ENCODE measurements at places on chromosomes 16 and 17.

- no peak for DNase-seq
Measured at GRCh38 chr17:75240394-75241142, 20.8 kb downstream of the GGA3 start.

DNA sequence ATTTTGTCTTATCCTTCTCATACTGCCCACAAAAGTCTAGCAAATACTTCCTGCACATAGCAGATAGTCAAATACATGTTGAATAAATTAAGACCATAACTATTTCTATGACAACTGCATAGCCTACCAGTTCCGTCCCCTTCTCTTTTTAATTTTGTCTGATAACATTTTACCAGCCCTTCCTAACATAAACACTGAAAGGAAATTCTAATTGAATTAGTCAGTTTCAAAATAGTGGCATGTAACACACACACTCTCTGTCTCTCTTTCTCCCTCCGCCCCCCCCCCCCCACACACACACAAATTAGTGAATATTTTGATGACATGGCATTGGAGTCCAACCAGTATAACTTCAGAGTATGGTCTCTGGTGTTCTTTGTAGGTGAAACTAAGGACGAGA, 41.8 kb downstream of the TNRC6C start:
- DNase-seq, result peak; percentile 48

DNA sequence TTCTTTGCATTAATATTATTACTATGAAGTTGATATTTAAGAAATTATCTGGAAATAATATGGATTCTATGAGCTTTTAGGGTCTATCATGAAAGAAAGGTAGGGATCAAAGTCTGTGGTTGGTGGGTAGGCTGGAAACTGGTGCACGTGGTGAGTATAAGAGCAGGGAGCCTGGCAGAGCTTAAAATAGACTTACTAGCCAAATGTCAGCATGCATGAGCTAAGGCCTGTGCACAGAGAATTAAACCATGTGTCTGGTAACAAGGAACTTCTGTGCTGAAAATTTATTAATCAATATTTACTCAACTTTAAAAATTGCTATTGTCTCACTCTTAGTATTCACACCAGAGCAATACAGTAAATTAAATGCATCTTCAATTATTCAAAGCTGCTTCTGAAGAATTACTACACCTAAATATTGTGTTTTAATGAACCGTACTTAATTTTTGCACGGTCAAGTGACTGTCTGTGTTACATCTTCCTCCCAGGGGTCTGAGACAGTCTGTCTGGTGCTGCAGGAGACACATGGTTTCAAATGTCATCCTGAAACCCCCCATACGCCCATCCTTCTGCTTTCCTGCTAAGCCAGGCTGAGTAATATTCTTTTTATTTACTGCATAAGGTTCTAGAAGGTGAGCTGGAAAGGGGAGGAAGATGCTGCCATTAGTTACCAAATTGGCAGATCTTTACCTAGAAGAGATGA, 161.0 kb upstream of the NLRP1 start:
- DNase-seq, result no peak

DNA sequence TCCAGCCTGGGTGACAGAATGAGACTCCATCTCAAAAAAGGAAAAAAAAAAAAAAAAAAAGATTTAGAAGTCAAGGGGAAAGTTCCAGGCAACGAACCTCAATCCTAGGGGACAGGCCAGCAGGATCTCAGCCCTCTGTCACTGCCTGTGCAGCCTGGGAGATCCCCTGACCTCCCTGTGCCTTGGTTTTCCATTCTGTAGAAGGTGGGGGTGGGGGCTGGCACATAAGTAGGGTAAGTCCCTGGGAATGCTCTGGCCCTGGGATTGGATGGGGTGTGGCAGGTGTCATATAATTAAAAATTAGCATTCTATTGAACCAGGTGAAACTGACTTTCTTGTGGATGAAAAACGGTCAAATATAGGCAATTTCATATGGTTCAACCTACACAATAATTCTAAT, 90.5 kb downstream of the C16orf78 start:
- DNase-seq, result no peak

DNA sequence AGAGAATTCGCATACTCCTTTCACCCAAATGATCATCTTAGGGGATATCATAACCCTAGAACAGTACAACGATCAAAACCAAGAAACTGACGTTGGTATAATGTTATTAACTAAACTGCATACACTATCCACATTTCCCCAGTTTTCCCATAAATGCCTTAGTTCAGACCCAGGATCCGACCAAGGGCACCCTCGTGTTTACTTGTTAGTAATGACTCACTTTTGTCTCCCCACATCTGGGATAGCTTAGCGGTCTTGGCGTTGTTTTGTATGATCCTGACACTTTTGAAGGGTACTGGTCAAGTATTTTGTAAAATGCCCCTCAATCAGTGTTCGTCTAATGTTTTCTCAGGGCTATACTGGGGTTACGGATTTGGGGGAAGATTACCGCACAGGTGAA, 8.0 kb downstream of the HS3ST3A1 start:
- DNase-seq, result no peak

GRCh38 chr17:75835654-75835987, 8.6 kb downstream of the UNC13D start:
- no peak for DNase-seq

DNA sequence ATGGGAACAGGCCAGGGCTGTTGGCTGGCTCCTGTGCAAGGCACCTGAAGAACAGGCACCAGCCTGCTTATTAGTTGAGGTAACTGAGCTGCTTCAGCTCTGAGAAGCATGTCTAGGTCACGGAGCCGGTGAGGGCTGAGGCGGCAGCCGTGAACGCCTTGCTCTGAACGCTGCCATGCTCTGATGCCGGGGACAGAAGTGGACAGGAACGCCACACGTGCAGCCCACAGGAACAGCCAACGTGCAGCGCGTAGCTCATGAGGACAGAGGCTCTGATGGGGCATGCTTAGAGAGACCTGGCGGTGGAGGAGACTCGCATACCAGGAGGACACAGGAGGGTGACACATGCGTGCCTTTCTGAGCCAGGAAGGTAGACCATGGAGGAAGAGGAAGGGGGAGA, 25.6 kb downstream of the USP22 start:
- DNase-seq, result no peak

DNA sequence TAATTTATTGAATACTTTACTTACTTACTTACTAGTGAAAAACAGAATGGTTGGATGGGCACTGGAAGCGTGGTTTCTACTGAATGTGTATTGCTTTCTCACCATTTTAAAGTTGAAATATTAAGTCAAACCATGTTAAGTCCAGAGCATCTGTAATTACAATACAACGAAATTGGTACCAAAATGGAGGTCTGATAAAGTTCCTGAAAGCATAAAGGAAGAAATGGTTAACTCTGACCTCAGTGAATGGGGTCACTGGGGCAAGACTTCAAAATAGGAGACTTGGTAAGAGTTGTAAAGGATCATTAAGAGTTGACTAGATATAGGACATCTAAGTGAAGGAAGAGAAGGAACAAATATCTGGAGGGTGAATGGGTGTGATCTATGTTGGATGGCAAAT, 237.1 kb downstream of the MAF start:
- DNase-seq, result no peak

DNA sequence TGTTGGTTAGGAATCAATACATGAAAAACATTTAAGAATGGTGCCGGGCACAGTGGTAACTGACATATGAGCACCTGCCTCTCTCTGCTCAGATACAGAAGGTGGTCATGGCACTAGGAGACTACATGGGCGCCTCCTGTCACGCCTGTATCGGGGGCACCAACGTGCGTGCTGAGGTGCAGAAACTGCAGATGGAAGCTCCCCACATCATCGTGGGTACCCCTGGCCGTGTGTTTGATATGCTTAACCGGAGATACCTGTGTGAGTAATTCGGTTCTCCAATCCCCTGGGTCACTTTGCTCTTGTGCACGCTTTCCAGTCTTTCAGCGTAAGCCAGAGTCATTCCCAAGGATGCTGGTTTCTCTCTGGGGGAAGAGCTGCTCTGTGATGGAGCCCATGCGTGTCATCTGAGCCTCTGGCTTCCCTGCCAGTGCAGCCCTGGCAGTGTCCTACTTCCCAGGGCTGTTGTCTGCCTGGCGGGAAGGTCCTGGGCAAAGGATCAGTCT, 3.0 kb upstream of the CD68 start:
- DNase-seq, result no peak

DNA sequence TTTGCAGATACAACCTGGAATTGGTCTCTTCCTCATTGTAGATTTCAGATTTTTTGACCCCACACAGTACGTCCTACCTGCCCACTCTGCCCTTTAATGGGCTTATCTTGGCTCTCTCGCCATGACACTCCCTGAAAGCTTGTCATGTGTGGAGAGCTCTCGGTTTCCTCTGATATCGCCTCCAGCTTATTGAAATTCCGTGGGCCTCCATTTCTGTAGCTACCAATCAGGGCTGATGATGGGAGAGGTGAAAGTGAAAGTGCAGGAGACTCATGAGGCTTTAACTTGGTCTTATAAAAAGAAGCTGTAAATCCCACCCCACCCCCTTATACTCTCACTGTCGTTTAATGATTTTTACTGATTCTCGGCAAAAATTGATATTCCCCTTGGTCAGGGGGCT, 17.7 kb downstream of the HOXB1 start:
- no peak for DNase-seq

DNA sequence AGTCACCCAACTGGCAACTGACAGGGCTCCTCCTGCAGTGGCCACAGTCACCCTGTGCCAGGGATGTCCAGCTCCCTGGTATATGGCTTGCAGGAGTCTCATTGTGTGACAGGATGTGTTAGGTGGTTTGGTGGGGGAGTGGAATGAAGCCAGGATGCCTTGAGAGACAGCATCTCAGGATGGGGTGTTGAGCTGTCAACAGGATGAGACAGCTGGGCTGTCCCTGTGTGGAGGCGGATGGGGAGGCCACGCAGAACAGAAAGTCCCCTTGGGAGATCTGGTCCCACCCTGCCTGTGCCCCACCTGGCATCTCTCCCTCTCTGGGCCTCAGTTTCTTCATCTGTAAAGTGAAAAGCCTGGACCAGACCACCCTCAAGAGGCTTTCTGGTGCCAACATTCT, 9.5 kb upstream of the ZNF469 start:
- DNase-seq, result no peak

DNA sequence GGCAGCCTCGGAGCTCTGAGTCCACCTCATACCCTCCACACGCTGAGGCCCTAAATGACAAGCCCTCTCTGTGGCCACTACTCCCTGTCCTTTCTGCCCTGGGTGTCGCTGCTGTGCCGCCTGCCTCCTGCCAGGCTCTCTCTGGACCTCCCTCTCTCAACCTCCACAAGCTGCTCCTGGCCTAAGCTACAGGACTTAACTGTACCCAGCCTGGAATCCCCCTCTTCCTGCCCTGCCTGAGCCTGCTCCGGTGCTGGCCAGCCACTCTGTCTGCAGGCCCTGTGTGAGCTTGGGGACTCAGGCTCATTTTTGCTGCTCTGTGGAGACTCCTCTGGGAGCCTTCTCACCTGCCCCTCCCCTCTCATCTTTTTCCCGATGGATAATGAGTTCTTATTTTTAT, 21.5 kb downstream of the IFT140 start:
- DNase-seq, result no peak

- DNase-seq, result no peak
Measured at GRCh38 chr17:67044016-67044772, at the start of gene CACNG1. Gene CACNG1 (plus strand): TSS chr17:67044554. CDS start chr17:67044661, 107 bp downstream.

GRCh38 chr16:82083710-82084353, 48.8 kb downstream of the HSD17B2 start:
- no peak for DNase-seq

- no peak for DNase-seq
Measured at GRCh38 chr17:42817866-42818265, 6.2 kb downstream of the BECN1 start.

GRCh38 chr17:30831257-30831656, 509 bp upstream of the ATAD5 start:
- no peak for DNase-seq

GRCh38 chr16:51577621-51578303, 426.7 kb upstream of the SALL1 start:
- no peak for DNase-seq

DNA sequence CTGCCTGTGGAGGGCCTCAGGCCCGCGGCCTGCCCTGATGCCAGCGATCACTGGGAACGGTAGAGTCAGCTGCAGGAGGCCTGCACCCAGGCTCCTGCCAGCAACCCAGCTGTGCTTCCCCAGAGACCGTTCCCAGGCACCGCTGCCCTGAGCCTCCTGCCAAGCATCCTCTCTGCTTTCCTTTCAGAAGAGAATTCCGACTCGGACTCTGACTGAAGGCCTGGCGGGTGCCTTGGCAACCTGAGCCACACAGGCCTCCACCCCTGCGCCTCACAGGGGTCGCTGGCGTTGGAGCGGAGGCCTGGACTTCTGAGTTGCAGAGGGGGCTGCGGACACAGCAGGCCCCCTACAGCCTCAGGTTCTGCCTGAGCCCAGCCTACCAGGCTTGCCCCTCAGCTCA, 7.9 kb downstream of the CMTM3 start:
- no peak for DNase-seq

- DNase-seq, result no peak
Measured at GRCh38 chr17:13592427-13592826, 9.3 kb downstream of the HS3ST3A1 start.

GRCh38 chr16:25317732-25318316, 60.2 kb upstream of the ZKSCAN2 start:
- no peak for DNase-seq

- DNase-seq, result no peak
Measured at GRCh38 chr17:63966646-63967264, 6.0 kb downstream of the SCN4A start.

DNA sequence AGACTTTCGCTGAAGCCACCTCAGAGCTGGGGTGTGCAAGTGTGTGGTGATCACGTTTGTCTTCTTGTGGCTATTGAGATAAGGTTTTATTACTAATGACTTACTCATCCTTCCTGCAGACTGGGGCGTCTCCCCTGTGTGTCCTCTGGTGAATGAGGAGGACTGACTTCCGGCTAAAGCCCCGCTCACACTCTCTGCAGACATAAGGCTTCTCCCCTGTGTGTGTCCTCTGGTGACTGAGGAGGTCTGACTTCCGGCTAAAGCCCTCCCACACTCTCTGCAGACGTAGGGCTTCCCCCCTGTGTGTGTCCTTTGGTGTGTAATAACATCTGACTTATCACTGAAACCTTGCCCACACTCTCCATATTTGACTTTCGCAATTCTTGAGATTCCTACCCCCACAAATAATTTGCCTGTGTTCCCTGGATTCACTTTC, 19.4 kb downstream of the PRDM7 start:
- no peak for DNase-seq

Data from glomerular endothelial cell (primary cell).